Central memory CD4-positive, alpha-beta T cell (primary cell): ENCODE measurements at places on chromosomes 11 and 22.

GRCh38 chr22:39362271-39362670, 12.5 kb downstream of the SYNGR1 start:
- no peak for DNase-seq

- DNase-seq = no peak
Measured at GRCh38 chr11:14288189-14288935, 70.6 kb downstream of the RRAS2 start.

DNA sequence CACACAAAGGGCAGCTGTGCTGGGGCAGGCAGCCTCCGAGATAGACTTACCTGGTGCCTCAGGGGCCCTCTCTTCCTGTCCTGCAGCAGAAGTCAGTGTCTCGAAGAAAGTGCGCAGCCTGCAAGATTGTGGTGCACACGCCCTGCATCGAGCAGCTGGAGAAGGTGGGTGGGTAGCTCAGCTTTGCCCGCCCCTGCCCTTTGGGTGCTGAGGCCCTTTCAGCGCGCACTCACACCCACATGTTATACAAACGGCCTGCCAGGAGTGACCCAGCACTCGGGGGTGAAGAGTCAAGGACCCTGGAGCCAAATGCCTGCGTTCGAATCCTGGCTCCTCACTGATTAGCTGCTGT, 13.6 kb upstream of the MDK start:
- no peak for DNase-seq

DNA sequence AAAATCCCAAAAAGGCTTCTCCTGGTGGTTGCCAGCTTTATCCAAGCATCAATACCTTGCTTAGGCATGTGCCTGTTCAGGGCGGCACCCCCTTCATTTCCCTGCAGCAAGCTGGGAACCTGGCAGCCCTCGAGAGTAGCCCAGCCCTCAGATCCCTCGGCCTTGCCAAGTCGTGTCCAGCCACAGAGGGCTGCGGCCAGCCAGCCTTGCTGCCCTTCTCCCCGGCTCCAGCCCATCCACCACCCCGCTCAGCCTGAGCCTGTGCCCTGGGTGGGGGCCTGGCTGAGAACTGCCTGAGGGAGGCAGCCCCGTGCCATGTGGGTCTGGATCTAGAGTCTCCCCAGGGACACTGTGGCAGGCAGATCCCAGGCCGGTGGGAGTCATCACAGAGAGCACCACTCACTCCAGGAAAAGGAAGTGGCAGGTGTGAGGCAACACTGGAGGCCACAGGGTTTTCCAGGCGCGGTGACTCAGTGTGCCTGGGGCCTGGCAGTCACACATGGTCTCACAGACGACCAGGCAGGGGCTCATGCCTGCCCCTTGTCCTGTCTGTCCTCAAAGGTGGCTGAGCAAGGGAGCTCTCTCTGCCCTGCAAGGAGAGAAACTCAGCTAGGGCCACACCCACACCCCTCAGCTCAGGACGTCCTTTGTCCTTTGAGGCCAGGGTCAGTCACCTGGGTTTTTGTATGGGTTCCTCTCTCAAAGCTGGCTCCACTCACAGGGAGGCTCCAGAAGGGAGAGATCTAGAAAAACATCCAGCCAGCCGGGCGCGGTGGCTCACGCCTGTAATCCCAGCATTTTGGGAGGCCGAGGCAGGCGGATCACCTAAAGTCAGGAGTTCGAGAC, 12.2 kb upstream of the CDC42BPG start:
- no peak for DNase-seq

DNA sequence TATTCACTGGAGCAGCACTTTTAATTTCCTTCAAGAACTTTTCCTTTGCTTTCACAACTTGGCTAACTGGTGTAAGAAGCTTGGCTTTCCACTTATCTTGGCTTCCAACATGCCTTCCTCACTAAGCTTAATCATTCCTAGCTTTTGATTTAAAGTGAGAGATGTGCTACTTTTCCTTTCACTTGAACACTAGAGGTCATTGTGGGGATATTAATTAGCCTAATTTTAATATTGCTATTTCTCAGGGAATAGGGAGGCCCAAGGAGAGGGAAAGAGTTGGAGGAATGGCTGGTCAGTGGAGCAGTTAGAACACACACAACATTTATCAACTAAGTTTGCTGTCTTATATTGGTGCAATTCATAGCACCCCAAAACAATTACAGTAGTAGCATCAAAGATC, 24.6 kb upstream of the CCDC90B start:
- no peak for DNase-seq

- no peak for DNase-seq
Measured at GRCh38 chr22:30427871-30428270, 2.3 kb downstream of the MTFP1 start.

GRCh38 chr11:100003985-100004384, 683.1 kb upstream of the ARHGAP42 start:
- no peak for DNase-seq

GRCh38 chr11:44028816-44029506, 18.8 kb upstream of the ACCSL start:
- DNase-seq = no peak

DNA sequence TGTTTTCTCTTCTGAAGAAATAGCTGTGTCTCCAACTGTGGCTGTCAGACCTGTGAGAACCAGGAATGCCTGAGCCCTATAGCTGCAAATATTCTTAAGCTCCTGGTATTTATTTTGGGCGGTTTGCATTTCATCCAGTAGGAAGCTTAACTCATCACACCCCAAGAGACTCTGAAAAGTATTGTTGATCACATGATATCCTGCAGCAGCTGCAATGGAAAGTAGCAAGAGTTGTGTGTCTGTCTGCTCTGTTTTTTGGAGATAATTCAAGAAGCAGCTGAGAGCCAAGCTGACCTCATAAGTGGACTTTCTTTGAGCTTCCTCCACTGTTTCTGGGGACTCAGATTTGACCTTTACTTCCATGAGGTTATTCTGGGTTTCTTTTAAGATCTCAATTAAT, 36.4 kb upstream of the MRPL17 start:
- no peak for DNase-seq

DNA sequence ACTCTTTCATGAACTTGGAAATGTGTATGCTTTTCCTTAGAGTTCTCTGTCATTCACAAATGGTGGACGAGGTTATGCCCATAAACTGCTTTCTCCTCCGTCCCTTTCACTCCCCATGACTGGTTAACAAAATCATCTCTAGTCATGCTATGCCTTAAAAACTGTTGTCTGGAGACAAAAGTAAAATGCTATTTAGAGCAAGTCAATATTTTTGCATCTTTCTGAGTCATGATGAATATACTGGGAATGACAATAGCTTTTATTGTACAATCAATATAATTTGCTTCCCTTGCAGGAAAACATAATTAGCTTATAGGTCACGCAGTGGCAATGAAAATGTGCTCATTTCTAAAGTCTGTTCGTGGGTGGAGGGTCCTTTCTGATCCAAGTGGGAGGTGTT, 216.7 kb upstream of the SORL1-AS1 start:
- DNase-seq = no peak

DNA sequence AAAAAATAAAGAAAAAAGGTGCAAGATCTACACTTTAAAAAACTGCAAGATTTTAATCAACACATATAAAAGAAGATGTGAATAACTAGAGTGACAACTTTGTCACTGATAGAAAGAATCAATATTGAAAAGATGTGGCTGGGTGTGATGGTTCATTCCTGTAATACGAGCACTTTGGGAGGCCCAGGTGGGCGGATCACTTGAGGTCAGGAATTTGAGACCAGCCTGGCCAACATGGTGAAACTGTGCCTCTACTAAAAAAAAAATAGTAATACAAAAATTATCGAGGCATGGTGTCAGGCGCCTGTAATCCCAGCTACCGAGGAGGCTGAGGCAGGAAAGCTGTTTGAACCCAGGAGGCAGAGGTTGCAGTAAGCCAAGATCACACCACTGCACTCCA, 21.0 kb upstream of the FBLN1 start:
- DNase-seq = no peak

DNA sequence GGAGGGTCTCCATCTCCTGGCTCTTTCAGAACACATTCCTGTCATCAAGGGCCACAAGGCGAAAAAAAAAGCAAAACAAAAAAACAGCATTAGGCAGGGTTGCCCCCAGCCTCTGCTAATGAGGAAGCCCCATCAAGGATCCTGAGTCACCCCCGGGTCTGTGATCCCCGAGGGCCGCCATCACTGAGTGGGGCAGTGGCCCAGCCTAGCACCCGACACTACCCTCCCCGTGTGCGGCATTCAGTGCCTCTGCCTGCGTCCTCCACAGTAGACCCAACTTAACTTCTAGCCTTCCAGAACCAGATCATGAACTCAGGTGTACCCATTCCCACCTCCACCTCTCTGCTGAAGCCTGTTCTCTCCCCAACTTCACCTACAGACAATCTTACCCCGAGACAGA, 6.6 kb upstream of the CDC42EP1 start:
- DNase-seq = no peak

GRCh38 chr22:31104869-31105268, 2.5 kb downstream of the SELENOM start:
- DNase-seq = no peak

- no peak for DNase-seq
Measured at GRCh38 chr11:12008790-12009616, 577 bp upstream of the DKK3 start.

DNA sequence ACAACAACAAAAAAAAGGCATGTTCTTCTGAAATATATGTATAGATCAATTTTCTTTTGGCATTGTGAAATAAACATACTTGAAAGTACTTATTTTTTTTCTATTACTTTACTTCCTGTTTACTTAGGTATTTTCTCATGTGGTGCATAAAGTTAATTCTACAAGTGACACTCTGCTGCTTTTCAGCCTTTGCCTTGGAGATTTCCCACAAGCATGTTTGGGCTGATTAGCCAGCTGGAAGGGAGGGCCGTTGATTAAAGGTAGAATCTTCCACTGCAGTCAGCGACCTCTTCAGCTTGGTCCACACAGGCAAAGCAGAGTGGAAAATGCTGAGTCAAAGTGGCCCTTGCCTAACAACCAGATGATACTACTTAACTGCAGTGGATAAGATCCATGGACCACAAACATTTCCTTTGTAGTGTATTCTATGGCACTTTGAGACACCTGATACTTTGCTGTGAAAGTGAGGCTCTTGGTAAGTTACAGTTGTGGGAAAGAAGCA, 176.0 kb downstream of the ARHGAP42 start:
- no peak for DNase-seq

DNA sequence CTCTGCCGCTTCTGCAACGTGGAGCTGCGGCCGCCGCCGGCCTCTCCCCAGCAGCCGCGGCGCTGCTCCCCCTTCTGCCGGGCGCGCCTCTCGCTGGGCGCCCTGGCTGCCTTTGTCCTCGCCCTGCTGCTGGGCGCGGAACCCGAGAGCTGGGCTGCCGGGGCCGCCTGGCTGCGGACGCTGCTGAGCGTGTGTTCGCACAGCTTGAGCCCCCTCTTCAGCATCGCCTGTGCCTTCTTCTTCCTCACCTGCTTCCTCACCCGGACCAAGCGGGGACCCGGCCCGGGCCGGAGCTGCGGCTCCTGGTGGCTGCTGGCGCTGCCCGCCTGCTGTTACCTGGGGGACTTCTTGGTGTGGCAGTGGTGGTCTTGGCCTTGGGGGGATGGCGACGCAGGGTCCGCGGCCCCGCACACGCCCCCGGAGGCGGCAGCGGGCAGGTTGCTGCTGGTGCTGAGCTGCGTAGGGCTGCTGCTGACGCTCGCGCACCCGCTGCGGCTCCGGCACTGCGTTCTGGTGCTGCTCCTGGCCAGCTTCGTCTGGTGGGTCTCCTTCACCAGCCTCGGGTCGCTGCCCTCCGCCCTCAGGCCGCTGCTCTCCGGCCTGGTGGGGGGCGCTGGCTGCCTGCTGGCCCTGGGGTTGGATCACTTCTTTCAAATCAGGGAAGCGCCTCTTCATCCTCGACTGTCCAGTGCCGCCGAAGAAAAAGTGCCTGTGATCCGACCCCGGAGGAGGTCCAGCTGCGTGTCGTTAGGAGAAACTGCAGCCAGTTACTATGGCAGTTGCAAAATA, 816 bp downstream of the PDE3B start:
- peak; percentile 47 for DNase-seq

DNA sequence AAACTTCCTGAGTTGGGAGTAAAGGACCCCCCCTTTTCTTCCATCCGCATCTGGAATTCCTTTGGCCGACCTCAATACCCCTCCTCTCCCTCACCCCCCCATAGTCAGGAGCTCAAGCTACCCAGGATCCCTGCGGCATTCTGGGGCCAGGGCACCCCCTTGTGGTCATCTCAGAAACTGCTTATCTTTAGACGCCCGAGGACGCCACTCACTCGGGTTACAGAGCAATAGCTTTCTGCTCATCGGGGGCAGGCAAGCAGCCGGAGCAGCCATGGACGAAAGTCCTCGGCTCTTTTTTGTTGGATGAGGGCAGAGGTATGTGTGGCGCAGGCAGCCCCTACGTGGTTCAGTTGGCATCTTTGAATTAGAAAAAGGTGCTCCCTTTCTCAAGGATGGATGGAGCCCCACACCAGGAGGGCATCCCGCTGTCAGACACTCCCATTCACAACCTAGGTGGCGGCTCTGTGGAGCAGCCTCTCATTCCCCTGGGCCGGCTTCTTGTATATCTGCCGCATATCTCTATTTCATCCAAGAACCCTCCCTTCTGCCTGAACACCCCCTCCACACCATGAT, 2.3 kb downstream of the C1QTNF5 start:
- peak; percentile 56 for DNase-seq

- DNase-seq = no peak
Measured at GRCh38 chr22:37432708-37433054, 5.4 kb upstream of the ELFN2 start.

GRCh38 chr11:61532134-61533038, 23.8 kb downstream of the LRRC10B start:
- DNase-seq = peak; percentile 22

GRCh38 chr11:46649180-46649738, 31.9 kb downstream of the ATG13 start:
- no peak for DNase-seq

DNA sequence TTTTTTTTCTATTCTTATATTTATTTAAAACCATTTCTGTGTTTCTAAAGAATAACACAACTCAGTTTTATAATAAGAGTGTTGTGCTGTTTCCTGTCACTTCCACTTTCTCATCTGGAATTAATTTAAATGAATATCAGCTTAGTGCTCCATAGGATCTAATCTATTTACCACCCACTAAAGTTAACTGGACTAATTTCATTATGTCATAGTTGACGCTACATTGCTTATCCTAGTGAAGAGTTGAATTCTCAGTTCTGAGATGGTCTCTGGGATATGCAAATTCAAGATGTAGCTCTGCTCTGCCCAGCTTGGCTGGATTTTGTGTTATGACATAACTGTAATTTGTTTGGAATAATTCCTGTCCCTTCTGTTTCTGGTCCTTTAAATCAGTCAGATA, 380.1 kb downstream of the METTL15 start:
- no peak for DNase-seq

- DNase-seq = peak; percentile 28
Measured at GRCh38 chr22:20131859-20132685, 468 bp downstream of the ZDHHC8 start.

DNA sequence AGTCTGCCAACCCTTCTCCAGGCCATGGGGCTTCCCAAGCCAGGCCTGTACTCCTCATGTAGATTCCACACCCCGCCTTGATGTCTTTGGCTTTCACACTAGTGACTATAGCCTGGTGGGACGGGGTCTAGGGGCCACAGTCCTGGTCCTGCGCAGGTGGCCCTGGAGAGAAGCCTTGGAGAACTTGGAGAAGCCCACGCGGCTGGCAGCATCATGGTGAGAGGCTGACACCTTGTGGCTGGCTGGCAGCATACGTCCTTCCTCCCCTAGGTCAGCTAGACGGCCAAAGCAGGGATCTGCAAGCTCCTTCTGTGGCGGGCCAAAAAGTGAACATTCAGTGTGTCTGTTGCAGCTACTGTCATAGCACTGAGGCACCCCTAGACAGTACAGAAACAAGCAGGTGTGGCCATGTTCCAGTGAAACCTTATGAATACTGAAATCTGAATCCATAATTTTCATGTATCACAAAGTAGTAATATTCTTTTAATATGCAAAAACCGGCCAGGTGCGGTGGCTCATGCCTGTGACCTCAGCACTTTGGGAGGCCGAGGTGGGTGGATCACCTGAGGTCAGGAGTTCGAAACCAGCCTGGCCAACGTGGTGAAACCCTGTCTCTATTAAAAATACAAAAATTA, 42.0 kb downstream of the FAM83F start:
- peak; percentile 26 for DNase-seq
